Left renal cortex interstitium (tissue), 4 donors: ENCODE measurements at places on chromosomes 11 and 22.
A peak's percentile ranks its signal among the peaks of the same experiment; 100 is the strongest.

GRCh38 chr11:96338910-96339705, 3.9 kb downstream of the MAML2 start:
- DNase-seq: no peak

- DNase-seq: no peak
These were observed 72.6 kb downstream of the SCN3B start for GRCh38 chr11:123581651-123582399.

- no peak for DNase-seq
These were observed 11.7 kb downstream of the BLID start for GRCh38 chr11:122104341-122104740.

- no peak for DNase-seq
These were observed 25.0 kb downstream of the SWAP70 start for GRCh38 chr11:9688716-9689511.

GRCh38 chr11:61885166-61885778, 6.1 kb downstream of the FADS3 start:
- DNase-seq: no peak

- DNase-seq: no peak
These were observed 5.3 kb downstream of the TYR start for GRCh38 chr11:89182773-89183518.

DNA sequence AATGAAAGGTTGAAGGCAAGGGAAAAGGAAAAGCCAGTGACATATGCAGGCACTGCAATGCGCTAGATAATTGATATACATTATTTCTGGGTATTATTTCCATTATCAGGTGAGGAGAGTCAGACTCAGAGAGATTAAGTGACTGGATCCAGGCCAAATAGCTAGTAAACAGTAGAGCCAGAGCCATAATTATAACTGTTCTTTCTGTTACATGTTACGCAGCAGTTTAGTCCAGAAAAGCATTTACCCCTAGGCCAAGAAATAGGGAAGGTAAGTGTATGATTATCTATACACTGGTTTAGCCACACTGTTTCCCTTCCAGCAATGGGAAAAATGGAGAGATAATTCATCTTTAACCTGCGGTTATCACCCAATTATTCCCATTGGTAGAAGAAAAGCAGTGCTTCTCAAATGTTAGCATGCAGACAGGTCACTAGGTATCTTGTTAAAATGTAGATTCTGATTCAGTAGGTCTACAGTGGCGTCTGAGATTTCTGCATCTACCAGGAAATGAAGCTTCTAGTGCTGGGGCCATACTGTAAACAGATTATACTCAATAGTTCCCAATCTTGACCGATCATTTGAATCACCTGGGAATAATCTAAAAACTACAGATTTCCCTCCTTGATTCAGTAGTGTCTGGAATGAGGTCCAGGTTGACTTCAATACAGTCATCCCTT, 69.4 kb downstream of the RBFOX2 start:
- DNase-seq: no peak

- DNase-seq: no peak
These were observed 110.0 kb upstream of the KIRREL3 start for GRCh38 chr11:127110542-127110941.

- DNase-seq: no peak
These were observed 79.3 kb downstream of the DSCAML1 start for GRCh38 chr11:117717485-117718314.

- DNase-seq: no peak
These were observed 559.8 kb downstream of the MIAT start for GRCh38 chr22:27217154-27217553.

GRCh38 chr22:25354456-25354855, 135.0 kb downstream of the CRYBB2 start:
- DNase-seq: no peak

- DNase-seq: no peak
These were observed 9.7 kb upstream of the LRP5 start for GRCh38 chr11:68302670-68303069.

DNA sequence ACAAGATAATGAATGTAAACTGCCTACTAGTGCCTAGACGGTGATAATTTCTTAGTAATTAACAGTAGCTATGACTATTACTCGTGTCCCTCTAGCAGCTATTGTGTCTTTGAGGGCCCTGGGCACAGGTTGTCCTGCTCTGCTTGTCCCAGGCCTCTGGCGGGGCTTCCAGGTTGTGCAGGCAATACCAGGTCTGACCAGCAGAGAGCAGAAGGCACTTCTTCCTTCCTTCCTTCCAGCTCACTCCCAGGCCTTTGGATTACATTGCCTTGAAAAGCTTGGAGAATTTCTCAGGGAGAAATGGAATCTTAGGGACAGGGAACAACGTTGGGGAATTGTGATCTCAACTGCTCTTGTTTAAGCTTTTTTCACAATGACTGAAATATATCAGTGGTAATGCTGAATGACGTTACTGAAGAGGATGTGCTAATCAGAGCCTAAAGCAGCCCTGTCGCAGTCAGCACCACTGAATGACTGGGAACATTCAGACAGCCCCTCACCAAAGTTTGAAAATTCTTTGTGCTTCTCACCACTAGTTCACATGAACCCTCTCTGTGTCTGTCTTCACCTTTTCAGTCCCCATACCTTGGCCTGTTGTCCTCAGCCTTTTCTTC, 8.4 kb upstream of the CCKBR start:
- peak; percentile 68 for DNase-seq

- no peak for DNase-seq
These were observed 53.4 kb downstream of the NCAPD3 start for GRCh38 chr11:134170177-134170918.

GRCh38 chr11:132042296-132042695, 671.9 kb downstream of the NTM start:
- no peak for DNase-seq

- no peak for DNase-seq
These were observed 3.6 kb upstream of the SEPTIN5 start for GRCh38 chr22:19710769-19711106.

- DNase-seq: no peak
These were observed 75.5 kb downstream of the MICAL2 start for GRCh38 chr11:12185914-12186313.

DNA sequence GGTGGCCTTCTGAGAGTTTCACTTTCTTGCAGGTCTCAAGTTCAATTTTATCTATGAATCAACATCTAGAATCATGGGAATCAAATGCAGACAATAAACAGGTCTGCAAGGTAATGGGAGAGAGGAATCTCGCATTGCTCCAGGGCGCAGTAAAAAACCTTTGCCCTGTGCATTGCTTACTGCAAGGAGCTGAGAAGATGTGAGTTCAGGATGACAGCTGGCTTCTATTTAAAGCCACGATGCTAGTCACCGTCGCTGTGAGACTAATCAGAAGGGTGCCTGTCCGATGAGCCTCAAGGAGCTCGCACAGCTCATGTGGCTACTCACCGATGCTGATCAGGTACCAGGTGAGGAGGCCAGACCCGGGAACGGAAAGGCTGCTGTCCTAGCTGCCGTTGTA, 30.2 kb upstream of the APOA1 start:
- DNase-seq: no peak

GRCh38 chr22:48415520-48415919, 1412.2 kb downstream of the BRD1 start:
- no peak for DNase-seq

DNA sequence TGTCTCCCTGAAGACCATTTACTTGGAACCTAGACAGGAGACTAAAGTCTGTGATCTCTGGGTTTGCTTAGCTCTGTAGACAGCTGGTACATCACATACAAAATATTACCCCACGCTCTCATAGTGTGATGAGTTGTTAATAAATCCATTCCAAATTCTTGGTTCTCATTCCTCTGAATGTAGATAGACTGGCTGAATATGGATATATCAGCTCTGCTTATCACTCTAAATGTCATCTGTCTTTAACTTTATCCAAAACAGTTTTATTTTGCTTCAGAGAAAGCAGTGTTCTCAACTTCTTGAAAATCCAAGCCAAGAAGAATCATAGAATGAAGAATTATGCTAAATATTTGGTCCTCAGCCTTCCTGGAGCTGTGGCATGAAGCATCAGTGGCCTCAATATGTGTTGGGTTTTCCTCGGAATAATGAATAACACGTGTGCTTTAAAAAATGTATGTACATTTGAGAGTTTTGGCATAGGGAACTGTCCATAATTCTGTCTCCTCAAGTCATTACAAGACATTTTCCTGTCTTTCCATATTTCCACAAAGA, 10.5 kb upstream of the LDLRAD3 start:
- no peak for DNase-seq

GRCh38 chr11:102142333-102142732, 32.1 kb downstream of the YAP1 start:
- DNase-seq: no peak

- DNase-seq: no peak
These were observed 79.2 kb upstream of the GRIK4 start for GRCh38 chr11:120432056-120433018.

- no peak for DNase-seq
These were observed 21.4 kb downstream of the UQCR10 start for GRCh38 chr22:29788339-29789279.

GRCh38 chr11:87007963-87008362, 29.8 kb upstream of the TMEM135 start:
- no peak for DNase-seq

GRCh38 chr11:131409345-131409744, 38.9 kb downstream of the NTM start:
- no peak for DNase-seq

DNA sequence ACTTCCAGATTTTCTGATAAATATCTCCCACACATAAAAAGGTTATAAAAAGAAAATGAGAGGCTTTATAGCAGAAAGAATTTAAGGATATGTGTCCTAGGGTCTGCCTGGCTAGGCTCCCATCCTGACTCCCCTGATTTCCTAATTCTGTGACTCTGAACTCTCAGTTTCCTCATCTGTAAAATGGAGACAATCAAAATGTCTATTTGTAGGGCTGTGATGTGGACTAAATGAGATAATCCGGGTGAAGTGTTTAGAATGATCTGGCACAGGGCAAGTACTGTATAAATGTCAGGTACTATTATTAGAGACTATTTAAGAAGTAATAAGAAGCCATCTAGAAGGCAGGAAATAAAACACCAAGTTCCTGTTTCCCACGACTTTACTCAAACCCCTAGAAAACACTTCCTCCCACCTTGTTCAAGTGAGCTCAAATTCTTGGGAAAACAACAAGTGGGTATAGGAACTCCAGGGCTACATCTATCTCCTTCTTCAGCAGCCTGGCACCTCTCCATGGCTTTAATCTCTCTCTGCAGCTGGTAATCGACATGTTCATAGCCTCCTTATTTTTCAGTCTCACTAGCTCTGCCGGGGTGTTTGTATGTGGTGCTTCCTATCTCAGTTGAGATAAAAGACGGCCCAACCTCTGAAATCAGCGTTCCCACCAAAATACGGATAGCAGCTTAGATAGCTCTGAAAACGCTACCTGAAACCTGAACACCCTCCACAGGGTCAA, 6.7 kb downstream of the ASCC2 start:
- DNase-seq: no peak

DNA sequence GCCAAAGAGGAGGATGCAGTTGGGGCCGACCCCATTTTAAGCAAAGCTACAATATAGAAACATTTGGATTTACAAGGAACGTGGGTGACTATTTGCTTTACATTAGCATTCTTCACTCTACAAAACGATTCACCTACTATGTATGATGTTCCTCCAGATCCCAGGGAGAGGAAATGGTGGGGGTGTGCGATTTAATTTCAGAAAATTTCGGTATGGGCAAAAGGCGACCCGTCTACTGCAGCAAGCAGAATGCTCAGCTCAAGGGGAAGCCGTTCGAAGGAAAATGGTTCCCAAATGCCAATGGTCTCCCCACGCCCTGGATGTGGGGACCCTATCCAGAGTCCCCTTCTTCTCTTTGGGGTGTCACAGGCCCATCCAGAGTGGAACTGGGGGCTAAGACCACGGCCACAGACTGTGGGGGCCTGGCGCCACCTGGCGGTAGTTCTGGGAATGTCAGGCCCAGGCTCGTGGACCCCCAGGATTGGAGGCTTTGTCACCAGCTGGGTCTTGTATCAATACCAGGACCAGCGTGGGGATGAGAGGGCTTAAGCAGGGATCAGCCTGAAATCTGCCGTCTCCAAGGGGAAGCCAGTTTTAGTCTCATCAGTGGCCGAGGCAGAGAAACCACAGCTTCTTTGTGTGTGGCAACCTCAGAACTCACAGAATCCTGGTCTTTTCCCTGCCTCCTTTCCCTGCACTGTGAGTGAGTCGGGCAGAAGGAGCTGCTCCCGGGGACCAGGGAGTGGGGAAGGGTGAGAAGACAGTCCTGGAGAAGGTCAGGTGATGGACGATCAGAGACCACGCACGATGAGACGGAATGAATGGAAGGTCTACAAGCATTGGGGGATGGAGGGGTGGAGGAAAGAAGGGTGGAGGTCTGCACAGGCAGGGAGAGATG, 8.4 kb downstream of the LRRC10B start:
- DNase-seq: no peak

DNA sequence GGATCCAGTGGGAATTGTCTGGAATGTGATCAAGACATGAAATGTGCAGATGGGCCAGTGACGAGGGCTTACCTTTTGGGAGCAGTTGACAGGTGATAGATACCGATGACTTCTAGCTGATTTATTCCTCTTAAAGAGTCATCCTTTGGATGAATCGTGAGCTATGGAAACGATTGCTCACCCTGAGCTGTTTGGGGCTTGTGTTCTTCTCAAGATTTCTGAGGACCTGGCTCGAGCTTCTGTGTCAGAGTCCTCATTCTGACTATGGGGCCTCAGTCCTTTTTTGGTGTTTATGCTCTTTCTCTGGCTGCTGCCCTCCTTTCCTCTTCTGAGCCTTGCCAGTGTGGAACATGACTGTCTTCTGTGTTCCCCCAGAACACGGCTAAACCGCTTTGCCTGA, 11.9 kb upstream of the AMPD3 start:
- no peak for DNase-seq
